ENCODE measurements at places on chromosomes 7 and 10.

- DNase-seq = peak; percentile 97
Observed at GRCh38 chr7:99379043-99379577, 4.6 kb downstream of the ARPC1B start.

DNA sequence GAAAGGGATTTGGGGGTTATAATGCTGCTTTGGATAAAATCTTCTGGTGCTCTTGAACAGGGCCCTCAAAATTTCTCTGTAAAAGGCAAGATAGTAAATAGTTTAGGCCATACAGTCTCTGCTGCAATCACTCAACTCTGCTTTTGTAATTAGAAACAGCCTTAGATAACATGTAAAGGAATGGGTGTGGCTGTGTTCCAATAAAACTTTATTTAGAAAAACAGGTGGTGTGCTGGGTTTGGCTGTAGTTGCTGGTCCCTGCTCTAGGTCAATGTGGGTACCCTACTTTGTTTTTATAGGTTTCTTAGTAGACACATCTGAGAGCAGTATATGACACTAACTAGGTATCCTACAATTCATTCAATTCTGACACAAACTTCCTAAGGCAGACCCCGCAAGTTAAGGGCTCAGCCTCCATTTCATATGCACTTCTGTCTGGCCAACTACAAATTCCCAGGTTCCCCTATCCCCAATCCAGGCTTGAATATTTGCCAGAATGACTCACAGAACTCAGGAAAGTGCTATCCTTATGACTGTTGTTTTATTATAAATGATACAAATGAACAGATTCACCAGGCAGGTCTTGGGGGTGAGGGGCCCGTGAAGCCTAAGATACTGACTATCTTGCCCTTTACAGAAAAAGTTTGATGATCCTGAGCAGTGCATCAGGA, 349.9 kb downstream of the RPS24 start:
- no peak for DNase-seq

DNA sequence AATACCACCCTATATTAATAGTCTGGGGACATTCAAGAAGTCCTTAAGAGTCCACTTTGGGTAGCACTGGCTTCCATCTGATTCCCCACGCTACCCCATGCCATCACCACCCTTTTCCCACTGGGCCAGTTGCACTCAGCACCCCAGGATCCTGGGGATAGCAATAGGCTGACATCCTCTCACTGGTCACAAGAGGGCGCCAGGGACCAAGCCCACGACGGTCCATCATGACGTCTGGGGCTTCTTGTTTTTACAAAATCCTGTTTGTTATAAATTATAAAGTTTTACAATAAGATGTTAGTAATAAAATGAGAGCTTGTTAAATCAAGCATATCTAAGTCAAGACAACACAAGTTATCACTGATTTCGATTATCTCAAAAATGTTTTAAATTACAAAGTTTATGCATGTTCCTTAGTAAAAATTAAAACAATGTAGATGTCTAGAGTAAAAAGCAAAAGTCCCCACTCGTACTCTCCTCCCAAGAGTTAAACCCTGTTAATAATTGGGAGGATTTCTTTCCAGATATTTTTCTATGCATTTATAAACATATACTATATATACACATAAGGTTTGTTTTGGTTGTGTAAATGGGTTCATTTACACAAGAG, 15.4 kb downstream of the GPNMB start:
- no peak for DNase-seq

GRCh38 chr7:158249692-158250091, 337.9 kb downstream of the PTPRN2 start:
- no peak for DNase-seq

GRCh38 chr7:98362517-98362916, 38.4 kb downstream of the BAIAP2L1 start:
- no peak for DNase-seq

DNA sequence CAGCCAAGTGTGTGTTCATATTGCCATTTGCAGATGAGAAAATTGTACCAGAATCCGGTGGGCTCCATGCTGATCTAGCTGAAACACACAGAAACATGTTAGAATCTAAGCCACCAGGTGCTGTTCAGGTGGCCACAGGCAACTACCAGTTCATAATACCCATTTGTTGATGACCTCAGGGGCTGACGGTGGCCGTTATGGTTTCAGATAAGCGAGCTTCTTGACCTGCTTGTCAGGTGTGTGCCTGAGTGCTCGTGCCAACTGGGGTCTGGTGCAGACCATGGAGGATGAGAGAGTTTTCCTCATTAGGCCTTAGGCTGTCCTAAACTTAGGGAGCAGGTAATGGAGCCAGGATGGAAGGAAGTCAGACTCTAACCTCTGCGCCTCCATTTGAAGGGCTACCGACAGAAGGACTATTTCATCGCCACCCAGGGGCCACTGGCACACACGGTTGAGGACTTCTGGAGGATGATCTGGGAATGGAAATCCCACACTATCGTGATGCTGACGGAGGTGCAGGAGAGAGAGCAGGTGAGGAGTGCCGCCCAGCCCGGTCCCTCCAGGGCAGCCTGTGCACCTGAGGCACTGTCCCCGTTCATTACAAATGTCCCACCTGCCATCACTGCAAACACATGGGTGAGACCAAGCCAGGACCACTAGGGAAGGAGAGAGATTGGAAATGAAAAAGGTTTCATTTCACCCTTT, 53.1 kb downstream of the MKI67 start:
- DNase-seq = no peak

- no peak for DNase-seq
Observed at GRCh38 chr7:121119047-121119446, 130.5 kb downstream of the CPED1 start.

DNA sequence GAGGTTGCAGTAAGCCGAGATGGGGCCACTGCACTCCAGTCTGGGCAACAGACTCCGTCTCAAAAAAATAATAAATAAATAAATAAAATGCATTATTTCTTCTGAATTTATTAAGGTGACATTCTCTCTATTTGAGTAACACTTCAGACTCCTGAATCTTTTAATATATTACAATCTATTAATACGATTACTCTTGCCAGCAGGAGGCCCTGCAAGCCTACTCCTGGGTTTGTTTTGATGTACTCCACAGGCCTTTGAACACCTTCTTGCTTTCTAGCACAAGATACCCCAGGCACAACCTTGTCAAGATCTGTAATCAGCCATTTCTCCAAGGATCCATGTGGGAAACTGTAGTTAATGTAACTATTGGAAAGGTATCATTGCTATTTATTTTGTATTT, 63.5 kb downstream of the COBL start:
- DNase-seq = no peak

DNA sequence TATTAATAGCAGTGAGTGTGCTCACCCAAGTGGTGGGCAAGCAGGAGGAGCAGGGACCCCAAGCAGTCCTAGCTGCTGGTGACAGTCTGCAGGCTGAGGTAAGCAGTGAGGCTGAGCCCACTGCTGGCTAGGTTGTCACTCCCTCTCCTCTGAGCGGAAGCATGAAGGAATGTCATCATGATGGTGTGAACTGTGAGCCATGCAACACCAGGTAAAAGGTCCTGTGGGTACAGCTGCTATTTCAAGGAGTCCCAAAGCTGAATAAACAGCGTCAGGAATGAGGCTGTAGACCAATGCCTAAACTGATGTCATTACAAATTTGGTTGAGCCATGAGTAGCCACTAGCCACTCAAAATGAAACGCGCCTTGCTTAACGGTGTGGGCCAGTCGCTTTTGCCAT, 126.1 kb downstream of the RNF32 start:
- DNase-seq = peak; percentile 78

GRCh38 chr10:25747084-25747483, 186.9 kb upstream of the MYO3A start:
- DNase-seq = no peak

GRCh38 chr7:36790311-36790787, 66.1 kb upstream of the AOAH start:
- peak; percentile 60 for DNase-seq

GRCh38 chr7:151731022-151731441, 145.9 kb downstream of the PRKAG2 start:
- no peak for DNase-seq

GRCh38 chr7:66683770-66684123, 55.1 kb downstream of the KCTD7 start:
- peak; percentile 27 for DNase-seq

DNA sequence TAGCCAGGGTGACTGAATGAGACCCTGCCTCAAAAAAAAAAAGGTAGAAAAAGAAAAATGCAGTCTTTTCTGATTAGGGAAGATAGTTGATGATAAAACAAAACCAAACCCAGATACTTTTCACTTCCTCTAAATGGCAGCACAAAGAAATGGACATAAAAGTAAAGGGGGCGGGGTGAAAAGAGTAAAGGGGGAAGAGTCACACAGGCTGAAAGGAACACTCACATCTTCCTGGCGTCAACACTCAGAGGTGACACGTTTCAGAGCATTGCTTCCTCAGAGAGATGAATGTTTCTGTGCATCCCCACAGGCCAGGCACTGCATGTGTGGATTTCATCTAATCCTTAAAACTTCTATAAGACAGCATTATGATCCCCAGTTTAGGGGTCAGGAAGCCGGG, 81.2 kb downstream of the HIPK2 start:
- no peak for DNase-seq

DNA sequence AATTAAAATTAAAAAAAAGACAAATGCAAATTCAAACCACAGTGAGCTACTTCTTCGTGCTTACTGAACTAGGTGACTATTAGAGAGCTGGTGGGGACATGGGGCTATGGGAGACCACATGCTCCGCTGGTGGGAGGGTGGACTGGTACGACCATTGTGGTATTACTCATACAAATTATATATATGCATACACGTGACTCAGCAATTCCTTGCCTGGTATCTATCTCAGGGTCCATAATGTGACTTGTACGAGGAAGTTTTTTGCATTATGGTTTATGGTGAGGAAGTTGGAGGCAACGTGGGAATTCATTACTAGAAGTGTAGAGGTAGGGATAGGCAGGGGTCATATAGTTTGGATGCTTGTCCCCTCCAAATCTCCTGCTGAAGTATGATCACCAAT, 1112.7 kb downstream of the TYW1 start:
- DNase-seq = no peak

DNA sequence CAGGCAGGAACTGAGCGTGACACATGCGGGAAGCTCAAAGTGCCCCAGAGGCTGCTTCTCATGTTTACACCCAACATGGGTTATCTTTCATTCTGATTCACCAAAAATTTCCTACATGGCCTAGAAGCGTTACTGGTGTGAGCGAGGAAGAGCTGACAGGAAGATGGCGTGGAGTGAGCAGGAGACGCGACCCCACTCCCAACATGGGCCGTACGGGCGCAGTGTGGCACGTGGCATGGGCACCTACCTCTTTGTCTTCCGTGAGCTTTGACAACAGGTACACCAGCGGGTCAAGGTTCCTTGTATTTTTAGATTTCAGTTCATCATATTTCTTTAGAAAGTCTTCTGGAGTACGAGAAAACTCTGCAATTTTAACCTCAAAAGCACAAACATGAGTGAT, 8.9 kb downstream of the TUBGCP2 start:
- no peak for DNase-seq

GRCh38 chr10:117350909-117351308, 24.3 kb downstream of the PDZD8 start:
- DNase-seq = no peak

- DNase-seq = peak; percentile 26
Observed at GRCh38 chr7:22350466-22351328, 6.3 kb downstream of the RAPGEF5 start.

DNA sequence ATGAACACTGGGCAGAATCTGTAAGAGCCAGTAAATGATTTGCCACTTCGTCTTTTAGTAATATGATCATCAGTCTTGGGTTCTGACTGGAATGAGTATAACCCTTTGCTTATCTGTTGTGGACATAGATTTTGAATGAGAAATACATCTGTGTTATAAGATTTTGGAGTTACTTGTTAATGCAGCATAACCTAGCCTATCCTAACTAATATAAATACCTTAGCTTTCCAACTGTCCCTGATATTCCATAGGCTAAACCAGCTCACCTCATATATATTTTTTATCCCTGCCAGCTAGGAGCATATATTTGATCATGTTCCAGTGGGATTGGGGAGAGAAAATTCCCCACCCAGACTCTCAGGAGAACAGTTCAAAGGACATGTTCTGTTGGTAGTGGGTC, 15.1 kb downstream of the LRMDA start:
- DNase-seq = no peak

- no peak for DNase-seq
Observed at GRCh38 chr10:124517461-124517860, 55.8 kb downstream of the LHPP start.

DNA sequence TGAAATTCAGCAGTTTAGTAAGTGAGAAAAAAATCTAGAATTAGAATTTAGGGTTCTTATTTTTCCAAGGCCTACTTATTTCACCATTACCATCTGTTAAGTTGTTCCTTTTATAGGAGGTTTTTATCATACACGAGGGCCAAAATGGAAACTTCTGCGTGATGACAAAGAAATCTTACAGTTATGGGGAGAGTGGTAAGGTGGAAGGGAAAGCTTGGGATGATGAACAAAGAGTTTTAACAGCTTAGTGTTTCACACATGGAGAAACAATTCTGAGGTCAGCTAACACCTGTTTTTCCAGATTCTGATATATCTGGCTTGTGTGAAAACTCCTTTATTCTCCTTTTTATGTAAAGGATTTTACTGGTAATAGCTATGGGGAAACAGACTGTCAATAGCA, 49.8 kb upstream of the SEMA3C start:
- no peak for DNase-seq

DNA sequence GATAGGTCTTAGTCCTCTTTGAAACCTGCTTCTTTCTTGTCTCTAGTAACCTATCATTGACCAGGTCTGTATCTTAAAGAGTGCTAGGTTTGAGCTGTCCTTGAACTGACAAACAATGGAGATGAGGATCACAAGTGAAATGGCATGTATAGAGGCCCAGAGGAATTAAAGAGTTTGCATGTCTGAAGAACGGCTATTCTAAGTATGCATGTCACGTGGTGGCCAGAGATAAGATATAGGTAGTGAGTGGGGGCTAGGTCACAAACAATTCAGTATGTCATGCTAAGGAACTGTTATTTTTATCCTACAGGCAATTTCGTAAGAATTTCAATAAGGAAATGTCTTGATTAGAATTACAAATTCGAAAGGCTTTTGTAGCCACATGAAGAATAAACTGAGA, 95.3 kb downstream of the SUGCT start:
- DNase-seq = peak; percentile 76

- no peak for DNase-seq
Observed at GRCh38 chr7:38594949-38595348, 36.2 kb downstream of the AMPH start.

- DNase-seq = peak; percentile 9
Observed at GRCh38 chr10:132665946-132666704, 119.8 kb downstream of the NKX6-2 start.
